Skeletal muscle cell (primary cell): ENCODE measurements at places on chromosomes 5 and 9.

DNA sequence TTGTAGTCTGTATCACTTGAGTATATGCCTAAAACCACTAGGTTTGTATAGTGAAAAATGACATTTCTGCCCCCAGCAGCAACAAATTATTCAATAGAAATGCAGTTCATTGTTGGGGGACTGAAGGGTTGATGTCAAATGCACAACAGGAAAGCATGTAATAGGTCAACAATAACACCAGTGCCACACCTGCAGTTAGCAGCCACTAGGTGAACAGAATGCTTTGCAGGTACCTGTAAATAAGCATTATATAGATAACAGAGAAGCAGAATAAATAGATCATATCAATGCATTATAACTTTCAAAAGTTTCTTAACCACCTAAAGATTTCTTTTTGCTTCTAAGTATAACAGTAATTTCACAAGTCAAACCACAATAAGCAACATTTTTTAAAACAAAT lies 435.9 kb upstream of the DMAC1 start:
- no peak for DNase-seq

DNA sequence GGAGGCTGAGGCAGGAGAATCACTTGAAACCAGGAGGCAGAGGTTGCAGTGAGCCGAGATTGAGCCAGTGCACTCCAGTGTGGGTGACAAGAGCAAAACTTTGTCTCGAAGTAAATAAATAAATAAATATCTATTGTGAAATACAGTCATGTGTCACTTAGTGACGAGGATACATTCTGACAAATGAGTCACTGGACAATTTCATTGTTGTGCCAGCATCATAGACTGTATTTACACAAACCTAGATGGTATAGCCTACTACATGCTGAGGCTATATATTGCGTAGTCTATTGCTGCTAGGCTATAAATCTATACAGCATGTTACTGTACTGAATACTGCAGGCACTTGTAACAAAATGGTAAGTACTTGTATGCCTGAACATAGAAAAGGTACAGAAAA lies 61.1 kb upstream of the CCL21 start:
- no peak for DNase-seq

GRCh38 chr9:18347386-18348082 lies 126.4 kb upstream of the ADAMTSL1 start:
- DNase-seq: no peak

DNA sequence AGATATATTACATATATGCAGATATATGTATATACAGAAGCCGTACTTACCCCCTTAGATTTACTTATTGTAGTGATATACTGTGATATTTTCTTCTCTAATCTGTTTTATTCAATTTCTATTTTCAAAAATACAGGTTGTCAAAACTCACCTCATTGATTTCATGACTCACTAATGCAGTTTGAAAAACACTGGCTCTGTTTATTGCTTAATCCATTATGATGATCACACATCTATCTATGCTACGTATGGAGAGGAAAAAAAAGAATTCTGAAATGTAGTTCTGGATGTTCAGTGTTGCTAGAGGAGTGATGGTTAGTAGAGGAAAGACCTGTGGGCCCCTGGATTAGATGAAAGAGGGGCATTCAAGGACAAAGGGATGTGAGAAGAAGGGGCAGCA lies 121.0 kb upstream of the RPS23 start:
- no peak for DNase-seq

GRCh38 chr5:132372127-132372526 lies 2.6 kb downstream of the SLC22A5 start:
- DNase-seq: no peak

DNA sequence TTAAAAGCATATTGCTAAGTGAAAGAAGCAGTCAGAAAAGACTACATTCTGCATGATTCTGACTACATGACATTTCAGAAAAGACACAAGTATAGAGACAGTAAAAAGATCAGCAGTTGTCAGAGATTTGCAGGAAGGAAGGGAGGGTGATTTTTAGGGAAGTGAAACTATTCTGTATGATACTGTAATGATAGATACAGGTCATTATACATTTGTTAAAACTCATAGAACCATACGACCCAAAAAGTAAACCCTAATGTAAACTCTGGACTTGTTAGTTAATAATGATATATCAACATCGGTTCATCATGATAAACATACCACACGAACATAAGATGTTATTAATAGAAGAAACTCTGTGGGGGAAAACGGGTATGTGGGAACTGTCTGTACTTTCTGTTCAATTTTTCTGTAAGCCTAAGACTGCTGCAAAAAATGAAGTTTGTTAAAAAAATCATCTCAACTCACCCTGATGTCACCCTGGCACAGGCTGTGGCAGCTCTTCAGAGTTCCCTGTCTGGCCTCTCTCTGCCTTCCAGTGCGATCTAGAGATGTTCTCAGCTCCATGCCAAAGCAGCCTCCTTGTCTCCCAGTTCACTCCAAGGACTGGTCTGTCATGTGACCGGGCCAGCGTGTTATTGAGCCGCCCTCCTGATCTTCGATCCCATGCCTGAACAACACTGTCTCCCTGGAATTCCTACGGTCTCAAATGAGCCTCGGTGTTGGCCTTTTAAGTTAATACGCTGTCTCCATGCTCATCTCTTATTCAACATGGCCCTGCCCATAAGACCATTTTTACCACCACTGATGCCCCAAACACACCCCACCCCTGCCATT lies 35.4 kb downstream of the PRLR start:
- no peak for DNase-seq
